Stomach (tissue), 19 donors: ENCODE measurements at places on chromosomes 2 and 18. TPM values are rescaled to one million over a fixed set of nuclear protein-coding genes. Genes with fewer than 3 reads are reported as not detected.
A peak's percentile ranks its signal among the peaks of the same experiment; 100 is the strongest.

RAB10 gene
- 591 TPM for total RNA-seq

MC5R gene
- not detected for total RNA-seq

NMUR1 gene
- 0.14 TPM for total RNA-seq

TNFAIP6 gene
- 10.5 TPM for total RNA-seq

STEAP3 gene
- 56.7 TPM for total RNA-seq

FAP gene
- total RNA-seq: 0.87 TPM

HOXD3 gene
- 2.5 TPM for total RNA-seq

TTR gene
- not detected for total RNA-seq

DNA sequence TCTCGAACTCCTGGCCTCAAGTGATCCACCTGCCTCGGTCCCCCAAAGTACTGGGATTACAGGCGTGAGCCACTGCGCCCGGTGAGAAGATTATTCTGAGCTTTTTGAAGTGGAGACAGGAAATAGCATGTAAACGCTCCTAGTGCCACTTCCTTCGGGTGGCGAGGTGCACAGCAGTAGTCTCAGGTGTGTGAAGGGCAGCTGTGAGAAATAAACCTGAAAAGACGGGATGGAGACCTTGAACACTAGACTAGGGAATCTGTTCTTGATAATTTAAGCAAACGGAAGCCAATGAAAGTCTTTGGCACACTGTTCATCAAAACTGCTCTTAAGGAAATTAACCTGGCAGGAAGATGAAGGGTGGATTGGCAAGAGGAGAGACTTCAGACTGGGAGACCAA lies 439 bp upstream of the PLEKHH2 start:
- no peak for DNase-seq

GRCh38 chr18:36798738-36799473 lies 29.9 kb downstream of the TPGS2 start:
- no peak for DNase-seq

GRCh38 chr2:20781656-20782265 lies 41.1 kb downstream of the LDAH start:
- DNase-seq: no peak

- DNase-seq: no peak
These were observed 18.3 kb downstream of the NHEJ1 start for GRCh38 chr2:219142329-219142728.

GRCh38 chr2:237045449-237045848 lies 40.2 kb upstream of the COPS8 start:
- DNase-seq: no peak

GRCh38 chr18:23512641-23513040 lies 9.3 kb downstream of the RMC1 start:
- no peak for DNase-seq

DNA sequence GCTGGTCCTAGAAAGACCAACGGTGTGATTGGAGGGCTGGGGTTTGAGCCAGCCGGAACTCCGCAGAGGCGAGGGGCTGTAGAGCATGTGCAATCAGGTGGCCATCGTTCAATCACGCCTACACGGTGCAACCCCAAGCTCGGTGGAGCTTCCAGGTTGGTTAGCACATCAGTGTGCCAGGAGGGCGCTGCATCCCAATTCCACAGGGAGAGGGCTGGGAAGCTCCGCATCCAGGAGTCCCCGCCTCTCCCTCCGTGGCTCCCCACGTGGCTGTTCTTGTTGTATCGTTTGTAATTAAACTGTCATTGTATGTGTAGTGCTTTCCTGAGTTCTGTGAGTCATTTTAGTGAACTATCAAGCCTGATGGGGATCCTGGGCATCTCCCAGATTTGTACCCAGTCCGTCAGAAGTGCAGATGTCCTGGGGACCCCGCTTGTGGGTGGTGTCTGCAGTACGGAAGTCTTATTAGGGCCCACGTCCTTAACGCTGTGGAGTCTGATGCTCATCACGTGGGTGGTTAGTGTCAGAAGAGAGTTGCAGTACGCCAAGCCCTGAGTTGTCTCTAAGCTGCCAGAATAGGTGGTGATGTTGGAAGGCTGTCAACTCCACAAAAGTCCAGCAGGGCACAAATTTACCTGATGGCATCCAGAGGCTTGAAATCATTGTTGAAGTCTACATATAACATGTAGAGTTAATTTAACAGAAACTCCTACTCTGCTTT lies 20.6 kb upstream of the AMMECR1L start:
- no peak for DNase-seq

DNA sequence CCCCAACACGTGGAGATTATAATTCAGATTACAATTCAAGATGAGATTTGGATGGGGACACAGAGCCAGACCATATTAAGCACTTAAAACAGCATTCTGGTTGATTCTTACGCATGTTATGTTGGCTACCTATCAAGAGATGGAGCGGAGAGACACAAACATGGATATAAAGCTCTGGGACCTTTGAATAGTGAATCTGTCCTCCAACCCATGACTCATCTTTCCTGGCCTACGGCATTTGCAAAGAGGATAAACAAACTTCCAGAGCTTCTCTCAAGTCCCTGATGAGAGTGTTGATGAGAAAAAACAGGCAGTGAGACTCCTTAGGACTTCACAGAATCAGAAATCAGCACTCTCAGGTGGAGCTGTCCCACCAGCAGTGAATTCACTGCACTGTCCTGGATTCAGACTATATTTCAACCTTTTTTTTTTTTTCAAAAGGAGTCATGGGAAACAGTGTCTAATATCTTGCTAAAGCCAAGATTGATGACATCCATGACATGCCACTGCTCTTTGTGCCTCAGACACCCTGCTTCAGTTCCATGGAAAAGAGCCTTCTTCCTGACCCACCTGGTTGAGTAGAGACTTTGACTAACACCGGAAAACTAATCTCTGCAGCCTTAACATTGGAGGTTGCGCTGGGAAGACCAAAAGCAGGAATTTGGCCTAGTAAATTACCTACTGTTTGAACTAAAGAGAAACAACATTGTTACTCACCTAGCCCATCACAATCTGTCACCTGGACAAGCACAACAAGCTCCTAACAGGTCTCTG lies 62.1 kb upstream of the NPAS2 start:
- DNase-seq: peak; percentile 59

DNA sequence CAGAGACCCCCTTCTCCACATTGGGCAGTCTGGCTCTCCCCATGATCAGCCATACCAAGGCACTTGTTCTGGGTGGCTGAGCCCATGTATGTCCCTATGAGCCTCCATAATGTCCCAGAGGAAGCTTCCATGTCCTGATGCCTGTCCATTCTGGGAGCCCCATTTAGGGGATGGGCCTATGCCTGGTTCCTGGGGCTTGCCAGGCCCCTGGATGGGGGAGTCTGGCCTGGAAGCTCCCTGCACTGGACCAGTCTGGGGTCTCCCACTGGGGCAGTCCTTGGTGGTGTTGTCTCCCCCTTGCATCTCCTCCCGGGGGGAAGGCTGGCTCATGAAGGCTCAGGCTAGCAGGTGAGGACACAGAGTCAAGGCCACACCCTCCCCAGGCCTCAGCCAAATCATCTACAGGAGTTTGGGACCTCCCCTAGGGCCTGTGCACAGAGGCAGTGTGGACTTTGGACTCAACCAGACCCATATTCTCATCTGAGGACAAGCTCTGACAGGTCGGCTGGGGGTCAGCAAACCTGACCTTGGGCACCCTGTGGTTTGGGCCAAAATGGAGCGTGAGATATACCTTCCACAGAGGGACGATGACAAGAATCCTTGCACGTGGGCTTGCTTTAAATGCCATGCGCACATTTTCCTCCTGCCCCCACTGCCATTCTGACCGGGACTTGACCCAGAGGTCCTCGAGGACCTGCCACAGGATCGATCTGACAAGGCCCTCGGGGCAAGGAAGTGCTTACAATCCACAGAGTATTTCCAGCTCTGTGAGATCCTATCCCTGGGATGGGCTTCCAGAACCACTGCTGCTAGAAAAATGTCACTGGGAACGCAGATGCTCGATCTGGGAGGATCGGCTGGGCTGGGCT lies 38.8 kb downstream of the INHBB start:
- peak; percentile 45 for DNase-seq

DNA sequence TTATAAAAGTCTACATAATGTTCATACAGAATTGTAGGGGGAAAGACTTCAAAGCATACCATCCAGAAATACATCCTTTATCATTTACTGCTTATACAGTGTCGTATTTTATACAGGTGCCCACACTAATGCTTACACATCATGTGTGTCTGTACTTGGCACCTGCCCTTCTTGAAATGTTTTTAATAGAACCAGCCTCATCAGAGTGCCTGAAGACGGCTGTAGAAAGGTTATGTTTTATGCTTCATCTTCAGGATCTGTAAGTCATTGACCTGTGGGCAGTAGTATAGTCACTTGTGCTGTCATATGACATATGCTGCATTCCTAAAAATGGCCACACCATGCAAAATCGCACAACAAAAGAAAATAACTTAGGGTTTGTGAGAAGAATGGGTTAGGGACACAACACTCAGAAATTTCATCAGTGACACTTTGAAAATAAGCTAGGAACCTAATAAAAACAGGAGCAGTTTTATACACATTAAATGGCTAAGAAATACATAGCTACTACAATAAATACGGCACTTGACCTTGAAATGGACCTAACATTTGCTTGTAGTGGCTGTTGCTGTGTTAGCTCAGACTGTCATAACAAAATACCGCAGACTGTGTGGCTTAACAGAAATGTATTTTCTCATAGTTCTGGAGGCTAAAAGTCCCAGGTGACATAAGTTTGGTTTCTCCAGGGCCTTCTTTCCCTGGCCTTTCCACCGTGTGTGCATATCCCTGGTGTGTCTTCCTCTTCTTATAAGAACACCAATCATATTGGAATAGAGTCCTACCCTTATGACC lies 112.6 kb downstream of the CERS6 start:
- peak; percentile 73 for DNase-seq

DNA sequence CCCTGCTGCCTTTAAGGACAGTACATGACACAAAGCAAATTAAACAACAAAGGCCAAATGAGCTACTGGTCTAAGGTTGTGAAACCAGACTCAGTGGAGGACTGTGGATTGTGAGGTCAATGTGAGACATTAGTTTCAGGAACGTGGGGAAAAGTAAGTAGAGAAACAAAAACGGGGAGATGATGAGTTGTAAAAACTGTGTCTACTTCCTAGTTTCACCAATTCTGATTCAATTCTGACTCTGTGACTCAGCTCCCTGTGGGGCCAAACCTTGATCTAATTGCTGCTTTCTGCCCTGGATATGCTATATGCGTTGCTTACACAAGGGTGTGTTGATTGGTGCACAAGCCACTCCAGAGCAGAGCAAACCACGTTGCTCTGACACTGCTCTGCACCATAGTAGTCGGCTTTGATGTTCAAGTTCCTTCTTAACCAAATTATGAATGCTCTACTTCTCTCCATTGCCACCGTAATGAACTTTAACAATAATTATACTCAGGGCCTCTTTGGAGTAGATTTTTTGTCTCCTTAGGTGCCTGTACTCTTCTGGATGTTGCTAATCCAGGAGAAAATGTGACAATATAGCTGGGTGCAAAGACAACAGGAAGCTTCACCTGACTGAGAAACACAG lies 1640.1 kb upstream of the CELF4 start:
- no peak for DNase-seq

DNA sequence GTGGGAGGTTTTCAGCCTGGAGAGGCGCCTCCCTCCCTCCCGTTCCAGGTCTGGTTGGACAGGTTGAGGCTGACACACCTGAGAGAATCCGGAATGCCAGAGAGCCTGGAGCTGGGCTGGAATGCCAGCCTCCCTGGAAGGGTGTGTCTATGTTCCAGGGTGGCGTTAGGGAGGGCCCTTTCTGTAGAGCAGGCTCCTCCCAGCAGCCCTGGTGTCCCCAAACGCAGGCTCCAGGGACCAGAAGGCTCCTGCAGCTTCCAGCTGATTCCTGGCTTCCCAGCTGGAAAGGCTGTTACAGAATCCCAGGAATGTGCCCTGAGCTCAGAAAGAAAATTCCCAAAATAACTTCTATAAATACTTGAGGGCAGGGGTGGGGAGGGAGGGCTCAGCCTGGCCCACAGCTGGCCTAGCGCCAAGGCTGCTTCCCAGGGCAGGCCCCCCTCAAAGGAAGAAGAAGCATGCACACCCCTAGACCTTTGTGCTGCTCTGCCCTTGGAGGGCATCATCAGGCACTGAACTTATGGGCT lies 85.4 kb downstream of the STPG4 start:
- peak; percentile 87 for DNase-seq

DNA sequence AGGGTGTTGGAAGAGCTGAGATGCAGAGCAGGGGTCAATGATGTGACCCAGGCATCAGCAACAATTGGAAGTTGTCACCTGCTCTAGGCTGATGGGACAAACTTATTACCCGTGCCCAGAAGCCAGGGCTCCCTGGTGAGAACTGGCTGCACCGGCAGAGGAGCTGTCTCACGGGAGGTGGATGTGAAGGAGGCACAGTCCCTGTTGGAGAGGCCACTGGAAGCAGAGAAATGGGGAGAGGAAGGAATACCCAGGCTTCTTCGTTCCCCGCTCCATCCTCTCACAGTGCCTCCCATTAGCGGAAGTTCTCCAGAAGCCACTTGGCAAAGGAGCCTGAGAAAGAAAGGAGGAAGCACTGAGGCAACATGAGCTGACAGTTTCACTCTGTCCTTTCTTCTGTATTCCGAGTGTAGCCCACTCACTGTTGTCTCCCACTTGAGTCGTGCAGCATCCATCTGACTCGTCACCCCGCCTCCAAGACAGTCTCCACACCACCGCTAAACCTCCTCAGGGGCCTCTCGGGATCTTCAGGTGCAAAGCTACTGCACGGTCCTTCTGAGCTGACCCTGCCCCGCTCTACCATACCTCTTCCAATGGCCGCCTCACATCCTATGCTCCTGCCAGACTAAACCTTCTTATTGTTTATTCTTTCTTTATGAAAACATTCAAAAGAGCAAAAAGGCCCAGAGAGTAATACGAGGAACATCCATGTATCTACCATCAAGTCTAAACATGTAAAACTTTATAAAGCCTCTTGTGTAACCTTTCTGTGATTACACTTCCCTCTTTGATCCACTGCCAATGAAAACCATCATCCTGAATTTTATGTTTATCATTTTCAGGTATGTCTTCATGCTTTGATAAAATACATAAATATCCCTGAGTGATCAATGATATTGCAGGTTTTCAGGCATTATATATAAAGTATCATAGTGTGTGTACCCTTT lies 19.1 kb upstream of the AFTPH start:
- no peak for DNase-seq

GRCh38 chr18:45940724-45941123 lies 26.4 kb downstream of the EPG5 start:
- no peak for DNase-seq

- no peak for DNase-seq
These were observed 362.8 kb downstream of the CBLN2 start for GRCh38 chr18:72181241-72181764.

GRCh38 chr18:31401156-31402025 lies 24.8 kb downstream of the DSG4 start:
- DNase-seq: peak; percentile 50
